ENCODE measurements at places on chromosomes 2 and 18. TPM values are rescaled to one million over a fixed set of nuclear protein-coding genes. Genes with fewer than 3 reads are reported as not detected.

ZAP70 gene
- 1.2 TPM for total RNA-seq

LRATD1 gene
- 0.67 TPM for total RNA-seq

TPRKB gene
- total RNA-seq = 14.7 TPM

IL1RN gene
- total RNA-seq = 0.59 TPM

LIMS1 gene
- 121 TPM for total RNA-seq

SCYGR4 gene
- not detected for total RNA-seq

GAREM1 gene
- total RNA-seq = 10.0 TPM

TMEM87B gene
- total RNA-seq = 11.0 TPM

TANC1 gene
- 55.6 TPM for total RNA-seq

NEU2 gene
- total RNA-seq = not detected

CAPN10 gene
- total RNA-seq = 24.3 TPM

ERICH2 gene
- total RNA-seq = 1.7 TPM

PCBP1 gene
- 223 TPM for total RNA-seq

IAH1 gene
- 92.0 TPM for total RNA-seq

ABCG5 gene
- not detected for total RNA-seq

ADAM23 gene
- total RNA-seq = 78.7 TPM

C2orf15 gene
- total RNA-seq = not detected

ST8SIA5 gene
- total RNA-seq = 23.3 TPM

RNF181 gene
- total RNA-seq = 82.4 TPM

PIEZO2 gene
- 0.46 TPM for total RNA-seq

FEV gene
- total RNA-seq = not detected

CAMKMT gene
- total RNA-seq = 5.6 TPM

G6PC2 gene
- total RNA-seq = not detected

TDRD15 gene
- total RNA-seq = not detected

ANKRD23 gene
- 10.6 TPM for total RNA-seq

IL18R1 gene
- total RNA-seq = 1.3 TPM

GPR155 gene
- 10.9 TPM for total RNA-seq

All from cardiac septum (tissue), 1 donor.